ENCODE measurements at places on chromosomes 4 and X. TPM values are rescaled to one million over a fixed set of nuclear protein-coding genes. Genes with fewer than 3 reads are reported as not detected.

- no peak for DNase-seq
These were observed 5.2 kb downstream of the YIPF6 start for GRCh38 chrX:68503836-68504636.

Gene TRIM75
- total RNA-seq, result not detected

DNA sequence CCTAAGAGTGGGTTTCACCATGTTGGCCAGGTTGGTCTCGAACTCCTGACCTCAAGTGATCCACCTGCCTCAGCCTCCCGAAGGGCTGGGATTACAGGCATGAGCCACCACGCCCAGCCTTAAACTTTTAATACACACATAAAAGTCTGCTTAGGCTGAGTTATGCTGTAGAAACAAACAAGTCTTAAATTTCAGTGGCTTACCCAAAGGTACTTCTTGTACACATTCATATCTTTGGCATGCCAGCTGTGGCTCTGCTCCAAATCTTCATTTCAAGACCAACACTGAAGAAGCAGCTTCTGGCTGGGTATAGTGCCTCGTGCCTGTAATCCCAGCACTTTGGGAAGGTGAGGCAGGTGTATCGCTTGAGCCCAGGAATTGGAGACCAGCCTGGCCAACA is 80.3 kb downstream of the PPEF2 start:
- DNase-seq, result no peak

DNA sequence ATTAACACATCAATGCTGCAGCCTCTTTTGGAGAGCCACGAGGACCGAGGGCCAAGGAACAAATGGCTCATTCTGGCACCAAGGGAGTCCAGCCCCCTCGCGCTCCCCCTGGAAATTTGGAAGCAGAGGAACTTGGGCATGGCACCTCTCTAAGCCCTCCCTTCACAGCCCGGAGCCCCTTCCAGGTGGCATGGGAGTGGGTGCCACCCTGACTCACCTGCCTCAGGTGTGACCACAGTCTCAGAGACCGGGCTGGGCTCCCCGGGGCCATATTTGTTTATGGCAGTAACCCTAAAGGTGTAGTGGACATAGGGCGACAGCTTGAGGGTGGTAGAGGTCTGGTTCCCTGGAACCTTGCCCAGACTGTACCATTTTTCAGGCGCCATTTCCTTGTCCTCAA is 18.8 kb downstream of the L1CAM start:
- no peak for DNase-seq
